H1 (cell line): ENCODE measurements at places on chromosomes 1 and 21. TPM values are rescaled to one million over a fixed set of nuclear protein-coding genes. Genes with fewer than 3 reads are reported as not detected.

The IGSF5 gene
- 4.4 TPM in 2 replicates for total RNA-seq

The HLX gene
- 0.30 and 0.50 TPM in 2 replicates for total RNA-seq

The MAEL gene
- total RNA-seq, result not detected in 2 replicates

The CD1E gene
- not detected in 2 replicates for total RNA-seq

The HSD11B1 gene
- not detected in 2 replicates for total RNA-seq

The OPTC gene
- 0.78 and 1.1 TPM in 2 replicates for total RNA-seq

The NUP210L gene
- not detected in 2 replicates for total RNA-seq

The DNTTIP2 gene
- total RNA-seq, result 80.4 and 84.2 TPM in 2 replicates

The C1orf87 gene
- total RNA-seq, result 0.29 and 0.41 TPM in 2 replicates

DNA sequence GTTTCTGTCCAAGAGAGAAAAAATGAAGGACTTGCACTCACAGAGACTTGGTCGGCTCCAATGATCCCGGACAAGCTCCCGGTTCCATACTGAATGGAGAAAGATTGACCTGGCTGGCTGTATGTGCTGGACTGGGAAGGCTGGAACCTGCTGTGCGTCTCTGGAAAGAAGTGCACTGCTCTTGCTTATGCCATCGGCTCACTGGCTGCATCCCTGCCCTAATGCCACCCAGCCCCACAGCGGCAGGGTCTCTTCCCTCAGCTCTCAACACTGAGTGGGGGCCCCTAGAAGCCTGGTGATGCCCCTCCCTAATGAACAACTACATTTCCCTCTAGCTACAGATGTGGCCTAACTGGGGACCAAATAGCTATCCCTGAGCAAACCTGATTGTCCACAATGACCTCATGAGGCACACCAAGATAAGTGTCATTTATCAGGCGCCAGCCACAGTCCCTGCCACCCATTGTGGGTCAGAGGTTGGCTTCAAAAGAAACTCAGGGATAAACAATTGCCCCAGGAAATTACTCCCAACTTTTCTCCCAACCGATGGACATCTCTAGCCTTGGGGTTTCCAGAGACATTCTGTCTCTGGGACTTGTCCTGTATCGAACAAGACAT lies 2.6 kb downstream of the CTSE start:
- DNase-seq, result no peak

DNA sequence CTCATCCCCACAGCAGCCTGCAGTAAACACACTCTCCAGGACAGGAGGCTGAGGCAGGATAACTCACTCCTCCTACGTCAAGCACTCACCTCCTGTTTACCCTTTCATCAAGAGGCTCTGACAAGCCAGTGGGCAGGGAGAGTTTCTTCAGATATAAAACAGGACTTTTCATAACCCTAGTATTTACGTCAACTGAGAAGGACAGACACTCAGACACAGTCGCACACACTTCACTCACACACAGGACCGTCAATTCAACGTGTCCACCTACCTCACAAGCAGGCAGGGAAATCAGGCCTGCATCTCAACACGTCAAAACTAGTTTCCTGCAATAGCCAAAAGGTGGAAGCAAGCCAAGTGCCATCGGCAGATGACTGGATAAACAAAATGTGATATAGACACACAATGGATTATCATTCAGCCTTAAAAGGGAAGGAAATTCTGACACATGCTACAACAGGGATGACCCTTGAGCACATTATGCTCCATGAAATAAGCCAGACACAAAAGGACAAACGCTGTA lies 48.6 kb downstream of the ITPKB start:
- DNase-seq, result no peak

DNA sequence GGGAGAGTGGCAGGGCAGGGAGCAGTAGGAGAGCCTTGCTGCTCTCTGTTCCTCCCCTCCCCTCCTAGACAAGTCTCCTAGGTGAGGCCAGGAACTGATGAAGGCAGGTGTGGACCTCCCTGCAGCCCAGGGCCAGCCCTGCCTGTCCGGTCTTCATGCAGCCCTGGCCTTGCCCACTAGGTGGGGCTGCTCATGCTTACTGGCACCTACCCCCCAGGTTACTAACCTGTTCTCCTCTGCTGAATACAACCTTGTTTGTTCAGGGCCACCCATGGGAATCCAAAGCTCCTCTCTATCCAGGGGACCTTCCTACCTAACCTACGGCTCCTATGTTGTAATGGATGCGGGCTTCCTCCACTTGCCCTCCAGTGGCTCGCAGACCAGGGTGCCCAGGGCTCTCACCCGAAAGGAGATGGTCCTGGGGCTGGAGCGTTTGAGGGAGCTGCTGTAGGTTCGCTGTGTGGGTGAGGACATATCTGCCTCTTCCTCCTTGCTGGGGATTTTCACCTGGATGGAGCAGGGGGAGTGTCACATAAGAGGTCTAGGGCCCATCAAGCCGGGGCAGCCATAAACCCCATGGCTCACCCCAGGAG lies 7.9 kb upstream of the TNNT2 start:
- DNase-seq, result peak; percentile 95

- DNase-seq, result no peak
Measured at GRCh38 chr1:174874331-174875053, 125.3 kb upstream of the CACYBP start.

DNA sequence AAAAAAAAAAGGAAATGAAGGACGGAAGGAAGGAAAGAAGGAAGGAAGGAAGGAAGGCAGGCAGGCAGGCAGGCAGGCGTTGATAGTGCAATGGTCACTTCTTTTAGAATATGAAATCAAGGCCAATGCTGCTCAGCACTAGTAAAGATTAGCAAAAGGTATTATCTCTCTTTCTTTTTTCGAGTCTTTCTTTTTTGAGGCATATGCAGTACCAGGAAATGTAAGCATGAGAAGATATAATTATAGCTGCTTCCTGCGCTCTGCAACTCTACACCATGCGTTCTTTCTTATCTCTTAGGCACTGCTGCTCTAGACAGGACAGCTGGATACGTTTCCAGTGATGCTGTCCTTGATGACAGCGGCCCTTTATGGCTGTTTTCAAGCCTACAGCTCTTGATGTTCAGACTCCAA lies 1512.5 kb upstream of the B3GALT2 start:
- no peak for DNase-seq

DNA sequence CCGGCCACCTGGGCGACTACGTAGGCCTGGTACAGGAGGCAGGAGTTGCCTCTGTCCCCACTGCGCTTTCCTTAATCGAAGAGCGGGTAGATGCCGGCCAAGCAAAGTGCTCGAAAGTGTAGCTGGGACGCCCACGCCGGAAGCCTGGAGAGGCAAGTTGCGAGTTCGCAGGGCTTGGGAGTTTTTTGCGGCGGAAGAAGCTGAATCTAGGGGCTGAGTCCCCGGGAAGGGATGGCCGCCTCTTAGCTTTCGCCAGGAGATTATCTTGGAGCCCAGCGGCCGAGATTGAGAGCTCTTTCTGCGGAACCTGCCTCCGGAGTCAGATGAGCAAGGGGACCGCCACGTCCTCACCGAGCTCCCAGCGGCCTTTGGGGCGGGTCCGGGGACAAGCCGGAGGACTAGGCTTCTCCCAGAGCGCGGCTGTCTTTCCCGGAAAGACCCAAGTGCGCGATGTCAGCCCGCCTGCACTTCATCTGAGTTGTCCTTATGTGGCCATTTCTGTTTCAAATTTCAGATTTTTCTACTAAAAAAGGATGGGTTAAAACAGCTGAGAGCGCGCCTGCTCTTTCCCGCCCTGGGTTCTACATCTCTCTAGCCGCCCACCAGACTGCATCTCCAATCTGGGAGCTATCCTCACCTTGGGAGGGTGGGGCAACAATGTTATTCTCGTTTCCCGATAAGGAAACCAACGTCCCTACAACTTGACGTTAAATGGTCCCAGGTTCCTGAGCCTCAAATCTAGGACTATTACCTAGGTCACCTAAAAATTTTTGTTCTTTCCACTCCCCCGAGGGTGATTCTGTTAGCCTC lies 12.4 kb upstream of the TBX15 start:
- DNase-seq, result peak; percentile 72

- no peak for DNase-seq
Measured at GRCh38 chr1:18058981-18059605, 48.5 kb upstream of the IGSF21 start.

DNA sequence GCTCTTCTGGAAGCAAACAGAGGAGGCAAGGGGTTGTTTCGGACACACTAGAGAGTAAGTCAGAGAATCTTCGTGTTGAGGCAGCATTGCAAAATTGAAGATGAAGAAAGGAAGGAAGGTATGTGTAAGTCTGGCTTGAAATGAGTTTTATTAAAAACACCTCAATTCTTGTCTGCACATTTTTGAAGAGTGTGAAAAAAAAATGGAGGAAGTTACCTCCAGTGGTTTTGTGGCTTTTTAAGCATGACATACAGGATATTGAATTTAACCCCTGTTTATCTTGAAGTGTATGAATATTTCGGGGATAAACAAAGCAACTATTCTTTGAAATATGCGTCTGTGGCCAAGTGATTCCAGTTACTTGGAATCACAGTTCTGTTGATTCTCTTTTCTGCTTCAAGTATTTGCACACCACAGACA lies 203.2 kb upstream of the SGIP1 start:
- no peak for DNase-seq

DNA sequence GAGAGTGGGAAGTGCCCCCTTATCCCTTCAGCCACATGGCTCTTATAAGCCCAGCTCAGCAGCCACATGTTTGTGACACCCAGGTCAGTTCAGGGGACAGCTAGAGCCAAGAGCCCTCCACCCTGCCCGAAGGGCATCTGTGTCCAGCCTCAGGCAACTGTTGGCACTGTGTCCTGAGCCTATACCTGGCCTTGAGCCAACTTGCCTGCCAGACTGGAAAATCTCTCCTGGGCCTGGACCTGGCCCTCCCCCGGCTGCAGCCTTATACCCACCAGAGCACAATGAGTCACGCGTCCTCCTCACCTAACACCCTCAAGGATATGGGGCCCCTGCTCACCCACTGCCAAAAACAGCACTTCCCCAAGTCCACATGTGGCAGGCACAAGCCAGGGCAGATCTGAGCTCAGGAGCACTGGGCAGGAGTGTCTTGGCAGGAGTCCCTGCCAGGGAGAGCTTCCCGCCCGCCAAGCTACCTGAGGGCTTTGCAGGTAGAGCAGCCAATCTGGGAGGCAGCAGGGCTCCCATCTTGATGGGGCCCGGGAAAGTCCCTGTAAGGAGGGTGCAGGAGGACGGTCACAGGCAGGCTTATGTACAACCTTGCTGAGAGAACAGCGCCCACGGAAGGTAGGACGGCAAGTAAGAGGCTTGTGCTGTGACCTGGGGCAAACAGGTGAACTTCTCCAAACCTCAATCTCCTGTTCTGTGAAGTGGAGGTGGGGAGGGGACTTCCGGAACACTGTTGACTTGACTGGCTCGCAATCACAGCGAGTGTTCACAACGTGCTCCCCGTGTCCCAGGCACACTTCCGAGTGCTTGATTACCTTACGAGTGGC lies 19.8 kb upstream of the HSPG2 start:
- no peak for DNase-seq

- DNase-seq, result no peak
Measured at GRCh38 chr1:46363121-46363520, 22.5 kb downstream of the NSUN4 start.

- no peak for DNase-seq
Measured at GRCh38 chr1:63245186-63245585, 77.2 kb upstream of the FOXD3 start.

DNA sequence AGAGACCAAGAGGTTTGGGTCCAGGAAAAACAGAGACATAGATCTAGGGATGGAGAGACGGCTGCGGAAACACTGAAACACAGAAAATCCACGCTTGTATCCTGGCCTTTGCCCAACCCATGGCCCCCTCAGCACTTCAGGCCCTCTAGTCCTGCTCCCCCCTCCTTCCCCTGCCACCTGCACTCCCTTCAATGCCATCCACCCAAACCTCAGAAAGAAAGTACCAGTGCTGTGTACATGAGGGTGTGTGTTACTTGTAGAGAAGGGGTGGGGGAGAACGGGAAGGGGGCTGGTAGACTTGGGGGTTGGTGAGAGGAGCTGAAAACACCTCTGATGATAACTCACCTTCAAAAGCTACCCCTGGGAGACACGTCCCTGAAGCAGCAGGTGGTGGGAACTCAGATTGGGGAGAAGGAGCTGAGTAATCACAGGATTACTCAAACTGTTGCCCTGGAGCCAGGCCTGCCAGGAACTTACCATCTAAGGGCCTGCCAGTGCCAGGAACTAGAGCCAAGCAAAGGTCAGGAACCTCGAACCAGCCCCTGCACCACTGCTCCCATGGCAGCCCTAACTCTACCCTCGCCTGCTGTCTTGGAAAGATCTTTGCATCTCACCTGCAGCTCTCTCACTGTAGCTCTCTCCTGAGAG lies 11.5 kb downstream of the RORC start:
- DNase-seq, result no peak

GRCh38 chr1:166839600-166840308 lies 479 bp downstream of the POGK start:
- DNase-seq, result peak; percentile 74

GRCh38 chr1:245749053-245749452 lies 594.3 kb downstream of the KIF26B start:
- no peak for DNase-seq

DNA sequence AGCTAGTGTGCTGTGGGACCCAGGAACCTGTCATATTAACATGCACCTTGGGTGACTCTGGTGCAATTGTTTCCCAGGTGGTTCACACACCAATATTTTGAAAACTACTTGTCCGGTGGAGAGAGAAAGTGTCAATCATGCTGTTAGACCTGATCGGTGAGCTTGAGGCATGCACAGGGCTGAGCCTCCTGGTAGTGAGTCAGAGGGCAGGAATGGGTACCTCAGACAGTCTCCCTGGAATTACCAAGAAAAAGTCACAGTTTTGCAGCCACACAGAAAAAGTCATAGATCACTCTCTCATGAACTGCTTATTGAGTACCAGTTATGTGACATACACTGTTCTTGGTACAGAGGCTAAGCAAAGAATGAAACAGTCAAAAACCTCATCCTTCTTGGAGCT lies 140.1 kb upstream of the NFIA start:
- DNase-seq, result no peak

DNA sequence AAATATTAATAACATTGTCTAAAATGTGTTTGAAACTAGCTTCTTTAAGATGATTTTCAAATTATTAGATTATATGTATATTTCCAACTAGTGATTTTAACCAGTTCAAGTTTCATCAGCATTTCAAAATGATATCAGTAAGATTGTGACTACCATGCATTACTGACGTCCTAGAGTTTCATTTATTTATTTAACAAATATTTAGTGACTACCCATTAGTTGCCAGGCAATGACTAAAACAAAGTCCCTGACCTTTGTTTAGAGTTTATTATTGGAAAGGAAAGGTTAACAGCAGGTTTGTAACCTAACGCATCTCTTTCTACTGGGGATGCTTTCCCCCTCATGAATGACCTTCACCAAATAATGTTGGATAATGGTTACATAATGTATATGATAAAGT lies 7.6 kb upstream of the C4BPB start:
- no peak for DNase-seq

DNA sequence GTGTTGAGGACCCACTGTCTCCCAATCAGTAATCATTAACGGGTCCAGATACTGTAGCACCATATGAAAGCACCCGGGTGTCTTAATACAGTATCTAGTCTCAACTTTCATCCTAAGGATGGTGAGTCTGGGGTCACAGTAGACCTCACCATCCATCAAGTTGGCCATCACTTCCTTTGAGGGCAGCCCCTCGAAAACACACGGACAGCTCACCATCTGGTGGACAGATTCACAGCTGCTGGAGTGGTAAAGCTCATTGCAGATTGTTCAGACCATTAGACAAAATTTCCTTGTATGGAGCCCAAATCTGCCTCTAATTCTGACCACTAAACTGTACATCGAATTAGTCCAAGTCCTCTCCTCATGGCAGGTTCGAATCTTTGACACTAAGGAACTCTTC lies 123.1 kb downstream of the PGBD5 start:
- no peak for DNase-seq

GRCh38 chr21:18191139-18191538 lies 53.5 kb upstream of the CHODL start:
- DNase-seq, result no peak

GRCh38 chr1:245316784-245317183 lies 162.0 kb downstream of the KIF26B start:
- no peak for DNase-seq

- DNase-seq, result peak; percentile 78
Measured at GRCh38 chr1:217048104-217048707, 325.0 kb upstream of the ESRRG start.
